ENCODE measurements at places on chromosomes 5 and 9. TPM values are rescaled to one million over a fixed set of nuclear protein-coding genes. Genes with fewer than 3 reads are reported as not detected.

GRCh38 chr5:147567917-147568598, 58.2 kb upstream of the DPYSL3 start:
- H3K27me3 ChIP-seq: no peaks in the 10 kb centered on the region
- H3K4me1 ChIP-seq: no peaks in the 10 kb centered on the region
- no peaks in the 10 kb centered on the region for H3K36me3 ChIP-seq
- DNase-seq: no peak

The SH3RF2 gene
- not detected for total RNA-seq

The FGFR4 gene
- total RNA-seq: 1.4 TPM

- H3K4me3 ChIP-seq: no peak overlapping the region
- peaks cover 65% of the 10 kb centered on the region for H3K27me3 ChIP-seq
- H3K36me3 ChIP-seq: no peaks in the 10 kb centered on the region
These were observed 29.9 kb downstream of the BTNL9 start for GRCh38 chr5:181069767-181070491.

The LIX1 gene
- total RNA-seq: not detected

The FCN2 gene
- total RNA-seq: not detected

The MAST4 gene
- total RNA-seq: 8.9 TPM

DNA sequence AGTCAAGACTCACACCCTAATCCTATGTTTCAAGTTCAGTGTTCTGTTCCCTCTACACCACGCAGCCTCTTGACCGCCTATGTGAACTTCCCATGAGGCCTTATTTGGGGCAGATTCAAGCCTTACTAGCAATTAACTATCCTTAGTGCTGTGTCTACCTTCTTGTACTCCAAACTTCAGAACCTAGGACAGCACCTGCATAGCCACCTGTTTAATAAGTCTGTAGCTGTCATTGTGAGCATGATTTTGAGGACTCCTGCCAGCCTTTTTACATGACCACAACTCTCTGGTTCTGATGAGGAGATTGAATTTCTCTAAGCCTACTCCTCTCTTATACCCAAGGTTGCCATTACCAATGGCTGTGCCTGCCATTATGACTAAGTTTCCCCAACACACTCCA, 50.8 kb upstream of the PCSK1 start:
- no peaks in the 10 kb centered on the region for H3K4me1 ChIP-seq
- no peaks in the 10 kb centered on the region for H3K36me3 ChIP-seq
- H3K27me3 ChIP-seq: peaks cover 9% of the 10 kb centered on the region
- no peak overlapping the region for H3K27ac ChIP-seq
- no peak for DNase-seq

DNA sequence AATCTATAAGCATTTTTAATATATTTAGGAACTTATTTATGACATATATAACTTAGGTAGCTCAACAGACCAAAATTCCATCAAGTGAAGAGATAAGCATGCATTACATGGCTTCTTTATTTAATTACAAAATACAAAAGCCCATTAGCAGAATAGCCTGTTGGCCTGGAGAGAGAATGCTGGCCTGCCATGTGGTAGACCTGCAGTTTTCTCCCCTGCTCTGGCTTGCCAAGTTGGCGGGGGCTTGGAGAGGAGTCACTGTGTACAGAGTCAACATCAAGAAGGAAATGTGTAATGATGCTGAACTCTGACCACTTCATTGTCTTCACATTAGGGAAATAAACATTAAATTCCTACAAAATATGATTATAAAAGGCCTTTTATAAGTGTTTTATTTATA, 69.8 kb upstream of the CNTLN start:
- H3K36me3 ChIP-seq: no peaks in the 10 kb centered on the region
- DNase-seq: no peak
- no peak overlapping the region for H3K4me3 ChIP-seq
- H3K27ac ChIP-seq: no peak overlapping the region

The SGTB gene
- 18.2 TPM for total RNA-seq

DNA sequence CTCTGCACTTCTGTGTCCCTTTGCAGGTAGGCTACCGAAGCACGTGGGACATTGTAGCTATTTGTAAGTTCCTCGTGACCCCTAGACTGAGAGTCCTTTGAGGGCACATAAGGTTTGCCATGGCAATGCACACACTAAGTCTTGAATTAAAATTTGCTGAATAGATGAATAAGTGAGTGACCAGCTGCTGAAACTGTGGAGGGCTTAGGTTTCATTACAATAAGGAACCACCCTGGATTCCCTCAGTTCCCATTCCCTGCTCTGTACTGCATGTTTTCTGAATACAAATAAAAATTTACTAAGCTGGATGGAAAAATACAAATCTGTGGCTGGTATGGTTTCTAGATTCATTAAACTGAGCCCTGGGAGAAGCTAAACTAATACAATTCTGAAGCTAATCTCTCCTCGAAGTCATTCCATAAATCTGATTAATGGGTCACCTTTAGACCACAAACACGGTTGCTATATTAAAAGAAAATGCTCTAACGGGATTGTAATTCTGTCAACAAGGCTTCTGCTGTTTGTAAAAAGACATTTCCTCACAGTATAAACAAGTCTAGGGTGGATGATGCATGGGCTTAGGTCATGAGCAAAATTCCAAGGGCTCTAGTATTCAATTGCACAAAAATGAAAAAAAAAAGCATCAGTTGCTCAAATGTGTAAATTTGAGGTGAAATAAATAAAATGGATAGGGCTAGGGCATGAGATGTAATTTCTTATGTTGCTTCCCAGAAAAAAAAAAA, 172.3 kb downstream of the ATP10B start:
- peaks cover 4% of the 10 kb centered on the region for H3K27me3 ChIP-seq
- no peak overlapping the region for H3K4me3 ChIP-seq
- no peak for DNase-seq
- no peak overlapping the region for H3K27ac ChIP-seq

All from activated naive CD8-positive, alpha-beta T cell treated with anti-CD3 and anti-CD28 coated beads for 36 hours (primary cell).